ENCODE measurements at places on chromosomes 3 and 15.
A peak's percentile ranks its signal among the peaks of the same experiment; 100 is the strongest.

DNA sequence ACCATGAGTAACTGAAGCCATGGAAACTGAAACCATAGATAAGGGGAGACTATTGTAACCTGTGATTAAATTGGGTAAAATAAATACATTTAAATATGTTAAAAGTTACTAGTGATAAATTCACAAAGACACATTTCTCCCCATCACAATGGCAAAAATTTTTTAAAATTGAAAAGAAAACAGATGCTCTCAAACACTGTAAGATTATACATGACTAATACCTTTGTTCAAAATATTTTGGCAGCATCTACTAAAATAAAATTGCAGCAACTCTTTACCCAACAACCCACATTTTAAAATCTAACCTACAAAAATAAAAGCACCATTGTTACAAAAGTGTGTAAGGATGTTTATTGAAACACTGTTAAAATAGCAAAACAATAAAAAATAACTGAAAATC is 93.3 kb downstream of the CLASP2 start:
- DNase-seq = no peak

GRCh38 chr15:28094732-28095521 is 4.2 kb downstream of the OCA2 start:
- peak; percentile 53 for DNase-seq

DNA sequence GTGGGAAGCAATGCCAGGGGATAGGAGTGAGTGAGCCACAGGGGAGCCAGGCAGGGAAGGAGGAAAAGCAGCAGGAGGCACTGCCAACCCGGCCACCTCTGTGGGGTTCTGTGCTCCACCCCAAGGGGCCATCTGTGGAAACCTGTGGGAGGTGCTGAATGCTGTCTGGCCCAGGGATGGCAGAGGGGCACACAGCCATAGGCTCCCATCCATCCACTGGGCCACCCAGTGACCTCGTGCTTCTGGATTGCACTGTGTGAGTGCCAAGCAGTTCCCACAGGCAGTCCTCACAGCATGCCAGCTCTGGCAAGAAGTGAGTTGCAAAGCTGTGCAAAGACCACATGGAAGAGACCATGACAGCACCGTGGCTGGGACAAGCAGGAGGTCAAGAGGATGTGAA is 27.5 kb downstream of the DNAJB8 start:
- no peak for DNase-seq

DNA sequence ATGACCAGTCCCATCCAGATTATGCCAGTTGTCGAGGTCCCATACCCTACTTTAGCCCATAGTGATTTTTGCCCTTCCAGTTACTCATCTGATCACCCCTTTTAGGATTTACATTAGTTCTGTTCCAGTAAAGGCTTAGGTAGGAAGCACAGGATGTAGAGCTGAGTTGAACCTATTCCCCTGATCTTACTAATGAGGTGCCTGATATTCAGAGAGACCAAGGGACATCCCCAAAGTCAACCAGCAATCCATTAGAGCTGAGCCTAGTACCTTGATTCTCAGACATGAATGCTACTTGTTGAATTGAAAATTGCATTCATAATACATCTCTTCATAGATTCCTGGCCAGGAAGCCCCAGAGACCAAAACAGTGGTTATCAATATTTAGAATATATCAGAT is 24.7 kb downstream of the CTDSPL start:
- no peak for DNase-seq

GRCh38 chr3:33789183-33789954 is 9.1 kb upstream of the PDCD6IP start:
- no peak for DNase-seq

All from activated naive CD8-positive, alpha-beta T cell treated with anti-CD3 and anti-CD28 coated beads, Interleukin-2, amount 10 ng/mL, durations not matched to agents 7 days and 5 days (primary cell).